ENCODE measurements at places on chromosomes 1 and 21. TPM values are rescaled to one million over a fixed set of nuclear protein-coding genes. Genes with fewer than 3 reads are reported as not detected.

A3GALT2 gene
- not detected for polyA plus RNA-seq

TTC24 gene
- 0.38 TPM for polyA plus RNA-seq

TSPAN1 gene
- polyA plus RNA-seq: not detected

KCNN3 gene
- polyA plus RNA-seq: 0.88 TPM

TFF2 gene
- not detected for polyA plus RNA-seq

APCS gene
- polyA plus RNA-seq: not detected

CA6 gene
- polyA plus RNA-seq: not detected

ZMYM4 gene
- polyA plus RNA-seq: 28.0 TPM

C1orf87 gene
- polyA plus RNA-seq: not detected

IL12RB2 gene
- 0.53 TPM for polyA plus RNA-seq

LHX8 gene
- polyA plus RNA-seq: not detected

WDTC1 gene
- polyA plus RNA-seq: 8.5 TPM

BNIPL gene
- polyA plus RNA-seq: 0.13 TPM

TRNP1 gene
- polyA plus RNA-seq: not detected

RNU1-2 gene
- not detected for polyA plus RNA-seq

CD247 gene
- 63.3 TPM for polyA plus RNA-seq

SH2D1B gene
- polyA plus RNA-seq: 0.26 TPM

LCE2B gene
- not detected for polyA plus RNA-seq

TLCD4 gene
- polyA plus RNA-seq: 3.1 TPM

LRRC42 gene
- 10.4 TPM for polyA plus RNA-seq

PTGER3 gene
- not detected for polyA plus RNA-seq

VASH2 gene
- polyA plus RNA-seq: not detected

C1orf53 gene
- not detected for polyA plus RNA-seq

UCK2 gene
- 13.5 TPM for polyA plus RNA-seq

LORICRIN gene
- polyA plus RNA-seq: not detected

SELL gene
- polyA plus RNA-seq: 1,261 TPM

TMEM81 gene
- polyA plus RNA-seq: 0.83 TPM

AXDND1 gene
- polyA plus RNA-seq: not detected

FCRL2 gene
- 52.3 TPM for polyA plus RNA-seq

PGLYRP4 gene
- polyA plus RNA-seq: not detected

GNG4 gene
- not detected for polyA plus RNA-seq

CENPF gene
- 0.29 TPM for polyA plus RNA-seq

TNFSF4 gene
- polyA plus RNA-seq: 0.06 TPM

CD34 gene
- not detected for polyA plus RNA-seq

GBP1 gene
- polyA plus RNA-seq: 9.3 TPM

CFHR4 gene
- polyA plus RNA-seq: not detected

B3GALNT2 gene
- polyA plus RNA-seq: 3.5 TPM

SPATA6 gene
- 2.2 TPM for polyA plus RNA-seq

ELF3 gene
- polyA plus RNA-seq: not detected

SV2A gene
- 0.18 TPM for polyA plus RNA-seq

NLRP3 gene
- 0.08 TPM for polyA plus RNA-seq
